A549 treated with Mapracorat at 1 μM for 4 hours (cell line): ENCODE measurements at places on chromosomes 13 and 19. TPM values are rescaled to one million over a fixed set of nuclear protein-coding genes. Genes with fewer than 3 reads are reported as not detected.

The STOML3 gene
- total RNA-seq = not detected in 5 replicates

The NLRP9 gene
- total RNA-seq = not detected in 5 replicates

The SLC5A5 gene
- 0.12 to 0.20 TPM (median 0.15 TPM) in 5 replicates for total RNA-seq

The GRK1 gene
- total RNA-seq = 0.04 to 0.05 TPM in 2 of 5 replicates, not detected in the others

The ZNF99 gene
- not detected in 5 replicates for total RNA-seq

The CDX2 gene
- 0.57 to 1.4 TPM (median 0.60 TPM) in 5 replicates for total RNA-seq
